ENCODE measurements at places on chromosomes 3 and 15.

GRCh38 chr3:152096280-152096906, 172.3 kb upstream of the MBNL1 start:
- no peak for DNase-seq

GRCh38 chr3:151015767-151016477, 43.4 kb upstream of the CLRN1 start:
- DNase-seq, result peak; percentile 81

- DNase-seq, result no peak
These were observed 221.1 kb downstream of the SCAPER start for GRCh38 chr15:76684002-76684401.

DNA sequence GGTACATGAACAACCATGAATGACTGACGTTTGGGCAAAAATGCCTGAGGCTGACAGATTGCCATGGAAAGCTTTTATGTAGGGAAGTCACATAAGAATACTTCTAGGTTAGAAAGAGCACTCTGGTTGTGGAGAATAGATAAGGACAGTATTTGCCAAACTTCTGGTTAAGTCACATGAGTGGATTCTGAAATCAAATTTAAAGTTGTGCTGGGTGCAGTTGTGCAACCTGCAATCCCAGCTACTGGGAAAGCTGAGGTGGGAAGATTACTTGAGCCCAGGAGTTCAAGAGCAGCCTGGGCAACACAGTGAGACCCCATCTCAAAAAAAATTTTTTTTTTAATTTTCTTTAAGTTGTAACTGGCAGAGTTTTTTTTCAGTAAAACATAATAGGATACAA, 7.2 kb upstream of the ZNF148 start:
- no peak for DNase-seq

DNA sequence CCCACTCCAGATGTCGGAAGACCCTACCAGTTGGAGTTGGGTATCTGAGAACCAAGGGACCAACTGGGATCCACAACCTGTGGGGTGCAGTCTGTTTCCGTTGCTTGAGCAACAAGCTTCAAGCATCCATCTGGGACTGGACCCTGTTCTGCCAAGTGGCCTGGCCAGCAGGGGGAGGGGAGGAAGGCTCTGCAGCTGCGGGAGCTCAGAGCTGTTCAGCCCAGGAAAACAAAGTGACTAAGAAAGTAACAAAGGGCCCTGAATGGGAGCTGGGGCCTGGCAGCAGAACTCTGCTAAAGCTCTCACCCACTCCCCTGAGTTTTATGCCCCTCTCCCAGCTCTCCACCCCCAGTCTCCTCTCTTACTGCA, 2.7 kb downstream of the TYRO3 start:
- DNase-seq, result peak; percentile 27

- DNase-seq, result no peak
These were observed 2.4 kb downstream of the SLCO3A1 start for GRCh38 chr15:91855684-91856489.

DNA sequence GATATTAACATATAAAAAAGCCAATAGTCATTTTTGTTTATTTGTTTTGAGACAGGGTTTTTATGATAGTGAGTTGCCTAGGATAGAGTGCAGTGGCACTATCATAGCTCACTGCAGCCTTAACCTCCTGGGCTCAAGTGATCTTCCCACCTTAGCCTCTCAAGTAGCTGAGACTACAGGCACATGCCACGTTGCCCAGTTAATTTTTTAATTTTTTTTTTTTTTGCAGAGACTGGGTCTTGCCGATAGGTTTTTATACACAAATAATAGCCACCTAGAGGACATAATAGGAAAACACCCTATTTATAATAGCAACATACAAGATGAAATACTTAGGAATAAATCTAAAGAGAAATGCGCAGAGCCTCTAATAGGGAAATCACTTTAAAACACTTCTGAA, 13.3 kb downstream of the EIF3J start:
- peak; percentile 38 for DNase-seq

DNA sequence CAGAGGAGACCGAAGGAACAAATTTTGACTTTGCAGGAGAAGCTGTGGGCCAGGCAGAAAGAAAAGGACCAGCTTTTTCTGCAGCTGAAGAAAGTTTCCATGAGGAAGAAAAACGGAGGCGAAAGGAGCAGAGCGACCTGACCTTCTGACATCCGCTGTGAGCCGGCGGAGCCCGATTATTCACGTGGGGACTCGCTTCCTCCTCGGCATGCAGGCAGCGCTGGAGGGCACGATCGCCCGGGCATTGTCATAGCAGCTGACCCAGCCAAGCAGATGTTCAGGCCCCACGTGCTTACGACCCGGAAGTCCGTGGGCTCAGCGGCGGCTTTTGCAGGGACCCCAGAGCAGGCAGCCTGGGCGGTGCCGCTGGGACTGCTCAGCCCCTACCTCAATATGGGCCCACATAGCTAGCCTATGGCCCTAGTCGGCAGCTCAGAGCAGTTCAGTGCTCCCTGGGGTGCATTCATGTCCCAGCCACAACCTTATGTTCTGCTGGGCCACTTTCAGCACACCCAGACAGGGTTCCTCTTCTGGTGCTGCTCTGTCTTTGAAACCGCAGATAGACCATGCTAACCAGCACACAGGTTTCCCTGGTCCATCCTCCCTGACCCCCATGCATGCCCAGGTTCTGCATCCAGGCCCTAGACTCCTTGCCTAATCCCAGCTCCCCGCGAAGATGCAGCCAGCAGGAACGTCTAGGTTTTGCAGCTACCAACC, 10.5 kb upstream of the EIF4A2 start:
- DNase-seq, result peak; percentile 26

- no peak for DNase-seq
These were observed 15.9 kb downstream of the SNX1 start for GRCh38 chr15:64111679-64112050.

GRCh38 chr3:5787861-5788488, 600.5 kb downstream of the EDEM1 start:
- DNase-seq, result peak; percentile 7

- no peak for DNase-seq
These were observed 205.1 kb upstream of the EIF1B start for GRCh38 chr3:40104441-40104840.

DNA sequence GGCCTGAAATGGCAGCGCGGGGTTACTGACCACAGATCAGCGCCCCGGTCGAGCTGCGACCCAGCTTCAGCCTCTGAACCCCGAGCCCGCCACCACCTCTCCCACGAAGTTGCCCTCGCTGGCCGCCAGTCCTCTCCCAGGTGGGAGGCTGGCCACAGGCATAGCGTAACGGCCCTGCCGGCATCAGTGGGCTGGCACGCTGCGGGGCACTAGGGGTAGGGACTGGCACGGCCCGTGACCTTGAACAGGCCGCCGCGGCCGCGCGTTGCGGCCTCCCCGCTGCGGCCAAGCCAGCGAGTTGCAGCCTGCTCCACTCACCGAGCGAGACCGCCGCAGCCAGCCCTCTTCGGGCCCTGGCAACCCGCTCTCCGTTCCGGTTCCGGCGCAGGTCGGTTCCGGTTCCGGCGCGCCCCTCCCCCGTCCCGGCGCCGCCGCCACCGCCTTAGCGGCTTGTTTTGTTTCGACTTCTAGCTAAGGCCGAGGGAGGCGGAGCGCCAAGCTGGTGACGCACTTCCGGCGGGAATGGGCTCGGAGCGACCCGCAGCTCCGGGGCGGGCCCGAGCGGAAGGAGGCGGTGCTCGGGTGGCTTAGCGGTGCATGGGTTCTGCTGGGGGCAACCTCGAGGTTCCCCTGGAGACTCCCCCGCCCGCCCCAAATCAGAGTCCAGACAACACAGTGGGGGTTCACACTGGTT, at the start of gene USP19:
Gene USP19, minus strand, starts transcription at position 386 of the 694 bp plus-strand sequence. CDS start 1,678 bp downstream, outside the sequence.
- peak; percentile 91 for DNase-seq
